ENCODE measurements at places on chromosomes 16 and 17.

DNA sequence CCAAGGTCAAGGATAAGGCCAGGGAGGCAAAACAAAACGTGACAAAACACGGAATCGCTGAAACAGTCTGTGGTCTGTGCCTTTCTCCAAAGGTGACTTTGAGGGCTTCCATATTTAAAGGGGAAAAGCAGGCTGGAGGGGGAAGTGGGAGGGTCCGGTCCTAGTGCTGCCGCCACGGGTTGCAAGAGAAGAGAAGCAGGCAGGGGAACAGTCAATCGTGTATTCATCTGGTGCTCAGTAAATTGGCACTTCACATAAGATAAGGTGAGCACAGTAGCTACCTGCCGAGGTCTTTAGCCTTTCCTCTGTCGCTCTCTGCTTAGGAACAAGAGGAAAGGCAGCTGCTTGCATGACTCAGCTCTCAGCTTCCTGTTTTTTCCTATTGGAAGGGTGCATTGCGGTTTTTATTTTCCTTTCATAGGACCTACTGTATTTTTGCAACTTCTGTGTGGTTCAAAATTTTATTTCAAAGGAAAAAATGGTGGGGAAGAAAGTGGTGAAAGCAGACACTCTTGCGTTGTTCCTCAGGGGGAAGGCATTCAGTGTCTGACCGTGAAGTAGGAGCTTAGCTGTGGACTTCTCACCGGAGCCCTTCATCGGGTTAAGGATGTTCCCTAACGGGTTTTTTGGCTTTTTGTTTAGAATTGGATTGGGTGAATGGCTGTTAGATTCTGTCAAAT lies 7.1 kb upstream of the LGALS3BP start:
- DNase-seq = peak; percentile 36

DNA sequence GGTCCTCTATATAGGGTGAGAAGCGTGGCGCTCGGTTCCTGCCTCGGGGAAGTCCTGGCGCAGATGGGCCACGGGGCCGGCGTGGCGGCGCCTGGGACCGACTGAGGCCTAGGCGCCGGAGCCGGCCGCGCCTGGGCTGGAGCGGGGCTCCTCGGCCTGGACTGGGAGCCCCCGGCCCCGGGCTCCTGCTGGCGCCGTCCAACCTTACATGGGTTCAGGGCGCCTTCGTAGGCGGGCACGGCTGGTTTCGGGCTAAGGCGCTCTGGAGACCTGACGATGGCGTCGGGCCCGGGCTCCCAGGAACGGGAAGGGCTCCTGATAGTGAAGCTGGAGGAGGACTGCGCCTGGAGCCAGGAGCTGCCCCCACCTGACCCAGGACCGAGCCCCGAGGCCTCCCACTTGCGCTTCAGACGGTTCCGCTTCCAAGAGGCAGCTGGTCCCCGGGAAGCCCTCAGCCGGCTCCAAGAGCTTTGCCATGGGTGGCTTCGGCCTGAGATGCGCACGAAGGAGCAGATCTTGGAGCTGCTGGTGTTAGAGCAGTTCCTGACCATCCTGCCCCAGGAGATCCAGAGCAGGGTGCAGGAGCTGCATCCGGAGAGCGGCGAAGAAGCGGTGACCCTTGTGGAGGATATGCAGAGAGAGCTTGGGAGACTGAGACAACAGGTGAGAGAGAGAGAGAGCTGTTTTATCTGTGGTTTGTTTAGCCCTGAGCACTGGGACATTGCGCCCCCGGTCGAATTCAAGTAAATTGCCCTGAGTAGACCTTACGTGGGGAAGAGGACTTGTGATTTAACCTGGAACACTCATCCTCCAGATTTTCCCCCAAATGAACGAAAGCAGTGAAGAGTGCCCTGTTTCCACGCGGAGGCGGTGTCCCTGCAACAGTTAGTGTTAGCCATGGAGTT lies 504 bp downstream of the ZNF263 start:
- DNase-seq = no peak

DNA sequence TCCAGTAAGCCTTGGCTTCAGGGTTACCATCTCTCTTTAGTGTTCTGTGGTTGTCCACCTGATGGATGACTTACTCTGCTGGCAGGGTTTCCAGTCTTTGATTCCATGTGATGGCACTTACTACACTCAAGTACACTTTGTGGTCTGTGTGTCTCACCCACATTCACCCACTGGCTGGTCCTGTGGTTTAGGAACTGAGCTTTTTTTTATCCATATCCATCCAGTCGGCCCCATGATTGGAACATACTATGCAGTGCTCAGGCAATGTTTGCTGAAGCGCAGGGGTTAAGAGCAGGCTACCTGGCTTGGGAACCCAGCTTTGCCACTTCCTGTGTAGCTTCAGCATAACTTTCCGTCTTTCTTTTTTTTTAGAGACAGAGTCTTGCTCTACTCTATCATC lies 2.8 kb upstream of the FUS start:
- no peak for DNase-seq

DNA sequence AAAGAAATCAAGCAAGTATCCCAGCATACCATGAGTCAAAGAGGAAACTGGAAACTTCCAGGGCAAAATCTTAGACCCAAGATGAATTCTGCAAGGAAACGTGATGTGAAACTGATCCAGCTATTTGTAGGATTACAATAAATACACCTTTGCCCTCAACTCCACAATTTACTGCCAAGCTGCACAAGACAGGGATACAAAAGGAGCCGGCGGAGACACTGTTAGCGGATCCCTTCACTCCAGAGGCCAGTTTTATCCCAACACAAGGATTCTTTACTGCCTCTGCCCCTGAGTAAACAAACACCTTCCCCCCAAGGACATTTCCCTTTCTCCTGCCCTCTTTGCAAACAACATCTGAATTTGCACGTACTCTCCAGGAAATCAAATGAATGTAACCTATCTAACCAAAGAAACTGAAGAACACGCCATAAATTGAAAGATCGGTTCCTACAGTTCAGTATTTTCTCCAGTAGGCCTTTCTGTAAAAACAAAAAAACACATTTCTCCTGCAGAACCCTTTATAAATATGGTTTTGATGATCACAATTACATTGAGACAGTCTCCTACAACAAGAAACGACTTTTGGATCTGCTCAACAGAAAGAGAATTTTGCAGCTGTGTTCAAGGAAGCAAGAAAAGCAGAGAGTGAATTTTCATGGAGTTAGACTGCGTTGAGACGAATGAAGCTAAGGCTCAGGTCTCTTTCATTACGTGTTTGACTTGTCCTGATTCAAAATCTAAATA lies 1.4 kb upstream of the CBX2 start:
- no peak for DNase-seq

Data from Panc1 (cell line).